Suppressor macrophage (primary cell): ENCODE measurements at places on chromosomes 1 and 21.

DNA sequence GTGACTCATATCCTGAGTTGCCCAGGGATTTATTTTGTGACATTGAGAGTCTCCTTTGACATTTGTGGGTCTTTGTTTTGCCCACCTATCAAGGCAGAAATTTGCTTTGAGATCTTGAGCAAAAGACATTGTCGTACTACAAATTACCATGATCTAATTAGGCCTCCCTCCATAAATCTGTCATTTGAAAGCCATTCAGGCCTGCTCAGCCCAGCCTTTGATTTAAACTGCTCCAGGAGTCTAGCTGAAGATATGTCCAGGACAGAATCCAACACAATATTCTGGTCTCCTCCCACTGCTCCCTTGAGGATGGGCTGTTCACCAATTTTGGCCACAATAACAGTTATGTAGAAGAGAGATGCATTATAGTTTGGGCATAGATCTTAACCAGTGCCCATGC lies 86.7 kb downstream of the PROX1 start:
- no peak for DNase-seq

DNA sequence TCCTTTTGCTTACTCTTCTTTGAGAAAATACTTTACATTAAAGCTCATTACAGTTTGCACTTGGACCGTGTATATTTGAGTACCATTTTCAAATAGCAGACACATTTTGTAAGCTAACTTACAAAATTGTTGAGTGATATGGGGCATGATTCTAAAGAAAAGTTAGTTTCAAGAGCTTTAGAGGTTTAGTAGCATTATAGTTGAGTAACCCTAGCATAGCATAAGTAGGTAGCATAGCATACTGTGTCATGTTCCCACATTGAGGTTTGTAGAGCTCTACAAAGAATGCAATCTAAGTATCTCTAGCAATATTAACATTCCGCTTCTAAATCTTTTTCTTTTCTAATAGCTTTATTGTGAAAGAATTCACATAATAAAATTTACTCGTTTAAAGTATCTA lies 92.0 kb downstream of the ITSN1 start:
- no peak for DNase-seq

DNA sequence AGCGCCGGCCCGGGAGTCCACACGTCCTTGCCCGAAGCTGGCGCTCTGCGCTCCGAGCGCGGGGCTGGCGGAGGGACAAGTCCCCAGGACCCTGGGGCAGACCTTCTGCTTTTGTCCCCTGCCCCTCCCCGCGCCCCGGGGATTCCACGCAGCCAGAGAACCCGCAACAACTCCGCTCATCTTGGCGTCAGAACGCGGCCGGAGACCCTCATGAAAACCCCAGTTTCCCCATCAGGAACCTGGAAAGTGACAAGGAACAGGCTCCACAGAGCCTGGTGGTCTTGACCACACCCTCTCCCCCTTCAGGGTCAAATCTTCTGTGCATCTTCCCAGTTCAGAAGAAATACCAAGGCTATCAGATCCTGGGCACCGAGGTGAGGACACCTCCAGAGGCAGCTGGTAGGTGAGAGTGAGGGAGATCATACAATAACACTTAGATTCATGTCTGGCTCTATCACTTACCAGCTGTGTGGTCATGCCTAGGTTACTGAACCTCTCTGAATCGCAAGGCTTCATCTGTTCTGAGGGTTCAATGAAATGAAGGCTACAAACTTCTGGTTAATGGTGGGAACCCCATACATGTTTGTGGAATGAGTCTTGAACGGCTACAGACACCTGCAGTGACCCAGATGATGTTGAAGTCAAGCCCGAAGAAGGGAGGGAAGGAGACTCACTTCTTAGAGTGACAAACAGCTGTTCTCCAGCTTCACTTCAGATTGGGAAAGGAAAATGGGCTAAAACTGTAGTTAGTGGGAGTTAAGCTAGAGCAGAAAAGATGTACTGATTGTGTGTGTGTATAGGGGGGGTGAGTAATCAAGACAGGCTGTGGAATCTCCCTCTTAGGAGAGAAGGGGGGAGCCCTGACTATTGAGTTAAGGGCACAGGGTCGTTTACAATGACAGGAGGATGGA lies 555 bp upstream of the RSPO1 start:
- DNase-seq, result no peak

DNA sequence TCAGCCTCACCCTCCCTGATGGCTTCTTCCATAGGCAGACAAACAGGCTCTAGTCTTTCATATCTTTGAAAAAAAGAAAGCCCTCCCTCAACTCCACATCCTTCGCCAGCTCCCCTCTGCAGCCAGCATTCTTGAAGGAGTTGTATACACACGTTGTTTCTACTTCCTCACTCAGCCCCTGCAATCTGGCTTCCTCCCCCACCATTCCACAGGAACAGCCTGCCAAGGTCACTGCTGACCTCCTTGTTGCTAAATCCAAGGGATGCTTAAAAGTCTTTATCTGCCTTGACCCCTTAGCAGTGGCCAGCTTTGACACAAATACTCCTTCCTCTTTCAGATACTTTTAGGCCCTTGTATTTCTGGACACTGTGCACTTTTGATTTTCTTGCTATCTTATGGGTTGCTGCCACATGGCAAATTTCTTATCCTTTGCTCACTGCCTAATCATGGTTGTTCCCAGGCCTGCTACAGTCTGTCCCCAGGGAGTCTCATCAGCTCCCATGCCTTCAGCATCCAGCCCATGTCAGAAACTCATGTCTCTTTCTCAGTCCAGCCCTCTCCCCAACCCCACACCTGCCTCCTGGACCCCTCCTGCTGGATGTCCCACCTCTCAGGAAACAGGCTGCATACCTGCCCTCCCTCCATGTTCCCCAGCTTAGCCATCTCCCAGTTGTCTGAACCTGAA lies 8.3 kb downstream of the FAM229A start:
- DNase-seq, result peak; percentile 64

DNA sequence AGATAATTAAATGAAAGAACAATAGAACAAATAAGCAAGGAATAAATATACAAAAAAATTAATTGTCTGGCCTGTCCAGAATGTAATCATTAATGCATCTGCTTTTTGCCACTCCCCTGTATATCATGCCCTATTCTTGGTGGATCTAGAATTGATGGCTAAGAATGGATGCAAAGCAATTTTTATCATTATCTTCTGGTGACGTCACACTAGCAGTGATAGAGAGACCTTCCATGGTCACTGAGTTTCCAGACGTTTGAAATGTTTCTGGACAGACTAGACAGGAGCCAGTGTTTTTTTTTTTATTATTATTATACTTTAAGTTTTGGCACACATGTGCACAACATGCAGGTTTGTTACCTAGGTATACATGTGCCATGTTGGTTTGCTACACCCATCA lies 563.0 kb downstream of the NEGR1 start:
- no peak for DNase-seq

DNA sequence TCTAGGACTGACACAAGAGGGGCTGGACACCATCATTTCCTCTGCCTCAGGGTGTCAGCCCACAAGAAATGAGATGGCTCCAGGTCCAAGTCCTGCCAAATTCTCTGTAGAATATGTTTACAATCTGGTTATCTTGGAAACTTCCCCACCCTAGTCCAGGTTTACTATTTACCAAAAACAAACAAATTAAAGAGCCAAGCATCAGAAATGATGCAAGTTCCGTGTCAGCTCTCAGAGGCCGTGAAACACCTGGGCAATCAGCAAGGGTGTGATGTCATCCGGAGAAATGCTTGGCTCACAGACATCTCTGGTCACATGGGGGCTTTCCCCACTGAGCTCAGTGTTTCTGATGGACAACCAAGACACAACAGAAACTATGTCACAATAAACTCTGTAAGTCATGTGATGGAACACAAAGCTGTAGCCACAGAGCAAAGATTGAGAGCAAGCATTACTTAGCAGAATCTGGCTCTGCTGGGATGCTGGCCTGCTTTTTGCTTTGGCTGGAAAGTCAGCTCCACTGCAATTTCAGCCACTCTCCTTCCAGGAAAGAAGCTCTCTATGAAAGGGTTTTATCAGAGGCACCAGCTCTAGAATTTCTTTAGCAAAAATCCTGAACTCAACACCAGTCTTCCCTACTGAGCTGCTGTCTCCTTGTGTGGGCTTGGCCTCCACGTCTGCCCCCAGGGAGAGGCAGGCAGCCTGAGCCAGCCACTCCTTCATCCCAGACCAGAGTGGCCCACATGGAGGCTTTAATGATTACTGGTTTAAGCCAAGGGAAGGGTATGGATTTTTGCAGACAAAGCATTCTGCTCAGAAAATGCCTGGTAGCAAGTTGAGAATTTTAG lies 55.9 kb downstream of the NENF start:
- peak; percentile 96 for DNase-seq

DNA sequence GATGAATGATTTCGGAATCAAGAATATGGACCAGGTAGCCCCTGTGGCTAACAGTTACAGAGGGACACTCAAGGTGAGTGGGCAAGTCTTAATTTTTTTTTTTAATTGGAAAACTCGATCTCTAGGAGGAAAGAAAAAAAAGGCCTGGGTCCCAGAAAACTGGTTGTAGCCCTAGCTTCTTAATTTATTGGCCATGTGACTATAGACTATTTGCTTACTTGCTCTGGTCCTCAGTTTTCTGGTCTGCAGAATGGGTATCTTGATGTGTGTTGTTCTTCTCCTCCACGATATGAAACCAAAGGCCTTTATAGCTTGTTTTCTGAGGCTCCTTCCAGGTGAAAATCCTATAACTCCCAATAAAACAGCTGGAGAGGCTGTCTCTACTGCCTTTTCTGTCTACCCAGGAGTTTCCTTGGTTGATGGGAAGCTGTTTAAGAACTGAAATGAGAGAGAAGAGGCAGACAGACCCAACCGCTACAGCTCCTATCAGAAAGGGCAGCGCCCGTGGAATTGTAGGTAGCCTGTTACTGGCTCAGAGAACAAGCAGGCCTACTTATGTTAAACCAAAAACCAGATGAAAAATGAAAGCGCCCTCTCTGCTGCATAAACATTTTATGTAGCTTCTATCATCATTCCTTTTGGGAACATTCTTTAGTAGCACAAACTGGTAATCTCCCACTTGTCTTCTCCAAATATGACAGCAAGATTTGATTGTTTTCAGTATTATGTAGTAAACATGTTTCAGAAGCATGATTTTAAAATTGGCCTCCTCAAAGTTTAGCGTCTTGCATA lies 4.5 kb downstream of the ETS2 start:
- DNase-seq, result no peak

GRCh38 chr1:78043436-78043835 lies 2.3 kb upstream of the GIPC2 start:
- no peak for DNase-seq

DNA sequence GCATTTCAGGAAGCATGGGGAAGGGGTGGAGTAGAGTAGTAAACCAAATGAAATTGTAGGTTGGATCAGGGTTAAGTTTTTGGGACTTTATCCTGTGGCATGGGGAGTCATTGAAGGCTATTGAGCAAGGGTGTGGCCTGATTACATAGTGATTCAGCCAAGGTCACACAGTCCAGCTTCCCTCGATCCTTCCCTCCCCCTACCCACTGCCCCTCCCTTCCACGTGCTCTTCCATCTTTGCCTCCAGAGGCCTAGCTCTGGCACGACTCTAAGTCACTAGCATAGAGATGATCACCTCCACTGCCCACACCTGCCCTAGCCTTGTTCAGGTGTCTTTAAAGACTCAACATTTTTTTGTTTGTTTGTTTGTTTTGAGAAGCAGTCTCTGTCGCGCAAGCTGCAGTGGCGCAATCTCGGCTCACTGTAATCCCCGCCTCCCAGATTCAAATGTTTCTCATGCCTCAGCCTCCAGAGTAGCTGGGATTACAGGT lies 37.2 kb upstream of the SLC9A1 start:
- peak; percentile 59 for DNase-seq

DNA sequence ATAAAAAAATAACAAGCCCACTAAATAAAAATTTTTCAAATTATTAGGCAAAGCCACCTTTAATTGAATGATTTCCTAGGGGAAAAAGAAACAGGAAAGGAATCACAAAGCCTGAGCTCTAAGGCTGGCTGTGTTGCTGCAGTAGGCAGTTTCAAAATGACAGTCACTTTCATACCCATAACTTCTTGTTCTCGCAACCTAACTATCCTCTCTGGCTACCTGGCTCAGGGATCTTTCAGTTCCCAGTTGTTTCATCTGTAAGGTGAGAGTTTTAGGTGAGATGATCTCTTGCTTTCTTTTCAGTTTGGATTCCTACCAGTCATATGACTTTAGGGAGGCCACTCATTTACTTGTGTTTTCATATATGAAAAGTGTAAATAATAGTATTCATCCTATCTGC lies 226.1 kb downstream of the ASTN1 start:
- no peak for DNase-seq

DNA sequence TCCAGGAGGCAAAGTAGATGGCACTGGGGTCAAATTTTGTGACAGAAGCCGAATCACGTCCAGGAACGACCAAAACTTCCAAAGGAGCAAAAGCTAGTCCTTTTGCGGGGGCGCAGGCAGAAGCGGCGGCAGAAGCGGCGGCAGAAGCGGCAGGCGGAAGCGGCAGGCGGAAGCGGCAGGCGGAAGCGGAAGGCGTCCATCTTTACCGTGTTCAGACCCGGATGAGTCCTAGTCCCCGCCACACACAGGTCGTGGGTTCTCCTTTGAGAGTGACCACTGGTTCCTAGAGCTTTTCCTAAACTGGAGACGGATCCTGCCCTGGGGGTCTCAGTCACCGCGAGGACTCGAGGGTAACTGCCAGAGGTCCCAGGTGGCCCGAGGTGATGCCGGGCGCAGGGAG lies 53.6 kb downstream of the POFUT2 start:
- DNase-seq, result no peak

DNA sequence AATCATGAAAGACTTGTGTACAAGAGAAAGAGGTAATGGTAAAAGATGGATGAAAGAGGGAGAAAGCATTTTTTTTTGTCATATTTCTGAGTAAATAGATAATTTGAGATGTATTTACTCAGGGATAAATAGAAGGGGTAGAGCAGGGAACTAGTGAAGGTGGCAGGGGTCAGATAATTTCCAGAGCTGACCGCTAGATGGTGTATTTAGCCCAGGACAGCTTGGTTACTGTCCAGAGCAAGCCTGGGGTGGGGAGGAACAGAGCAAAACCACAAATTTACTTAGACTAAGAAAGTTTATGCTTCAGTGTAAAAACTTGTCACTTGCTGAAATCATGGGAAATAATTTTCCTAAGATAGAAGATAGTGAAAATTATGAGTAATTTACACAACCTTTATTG lies 91.5 kb downstream of the XCL2 start:
- no peak for DNase-seq

- no peak for DNase-seq
Measured at GRCh38 chr1:223316082-223316481, 47.9 kb downstream of the SUSD4 start.

DNA sequence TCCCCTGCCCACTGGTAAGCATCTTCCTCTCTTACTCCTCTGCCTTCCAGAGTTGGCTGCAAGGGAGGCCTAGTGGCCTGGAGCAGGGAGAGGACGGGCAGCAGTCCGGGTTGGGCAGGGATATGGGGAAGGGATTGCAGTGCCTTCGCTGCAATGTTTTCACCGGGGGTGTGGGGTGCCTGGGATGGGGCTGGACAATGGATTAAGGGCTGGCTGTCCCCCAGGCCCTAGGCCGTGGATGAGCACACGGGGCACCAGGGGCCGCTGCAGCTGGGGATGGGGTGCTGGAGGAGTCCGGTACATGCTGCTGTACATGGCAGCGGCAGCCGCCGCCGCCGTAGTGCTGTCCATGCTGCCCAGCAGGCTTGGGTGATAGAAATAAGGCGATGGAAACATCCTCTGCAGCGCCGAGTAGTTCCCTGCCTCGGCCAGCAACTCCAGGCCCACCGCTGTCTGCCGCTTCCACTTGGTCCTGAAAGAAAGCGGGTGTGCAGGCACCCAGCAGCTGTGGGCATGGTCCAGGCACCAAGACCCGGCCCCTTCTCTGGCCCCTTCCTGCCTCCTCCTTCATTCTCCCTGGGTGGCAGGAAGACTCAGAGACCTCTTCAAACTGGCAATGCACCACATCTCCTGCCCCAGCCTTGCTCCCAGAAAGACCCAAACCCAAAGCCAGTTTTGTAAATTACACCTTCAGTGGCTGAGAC lies 4.8 kb downstream of the BARHL2 start:
- no peak for DNase-seq

GRCh38 chr1:14313731-14314431 lies 284.6 kb upstream of the KAZN start:
- no peak for DNase-seq
